ENCODE measurements at places on chromosomes 7 and 10.

DNA sequence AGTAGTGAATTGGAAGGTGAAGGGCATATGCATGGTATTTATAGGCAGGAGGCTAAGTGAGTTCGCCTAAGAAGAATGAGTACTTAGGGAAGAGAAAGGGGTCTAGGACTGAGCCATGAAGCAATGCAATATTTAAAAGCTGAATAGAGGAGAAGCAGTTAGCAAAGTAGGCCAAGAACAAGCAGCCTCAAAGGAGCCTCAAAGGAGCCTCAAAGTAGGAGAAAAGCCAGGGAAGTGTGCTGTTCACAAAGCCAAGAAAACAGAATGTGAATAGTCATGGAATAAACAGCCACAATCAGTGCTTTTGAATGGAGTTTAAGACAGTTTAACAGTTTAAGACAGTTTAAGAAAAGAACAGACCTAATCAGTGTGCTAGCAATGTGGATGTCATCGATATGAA, 762.0 kb downstream of the SORCS1 start:
- no peak for DNase-seq

DNA sequence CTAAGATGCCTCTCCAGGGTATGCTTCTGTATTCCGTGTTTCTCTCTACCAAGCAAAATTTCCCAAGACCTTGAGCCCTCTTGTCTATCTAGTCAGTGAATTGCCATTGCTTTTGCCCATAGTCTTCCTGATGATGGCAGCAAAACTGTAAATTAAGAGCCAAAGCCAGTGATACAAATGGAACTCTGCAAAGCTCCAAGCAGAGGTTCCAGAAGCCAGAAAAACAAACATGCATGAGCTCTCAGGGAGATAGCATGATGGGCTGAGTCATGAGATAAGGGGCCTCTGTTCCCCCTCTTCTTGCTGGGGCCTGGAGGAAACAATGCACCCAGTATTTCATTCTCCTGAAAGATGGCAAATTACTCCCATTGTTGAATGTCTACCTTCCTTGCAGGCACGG, 24.7 kb downstream of the LSMEM1 start:
- no peak for DNase-seq

- no peak for DNase-seq
These were observed 3.6 kb downstream of the SMARCD3 start for GRCh38 chr7:151244841-151245346.

- no peak for DNase-seq
These were observed 493.2 kb upstream of the KLF6 start for GRCh38 chr10:4278186-4278585.

DNA sequence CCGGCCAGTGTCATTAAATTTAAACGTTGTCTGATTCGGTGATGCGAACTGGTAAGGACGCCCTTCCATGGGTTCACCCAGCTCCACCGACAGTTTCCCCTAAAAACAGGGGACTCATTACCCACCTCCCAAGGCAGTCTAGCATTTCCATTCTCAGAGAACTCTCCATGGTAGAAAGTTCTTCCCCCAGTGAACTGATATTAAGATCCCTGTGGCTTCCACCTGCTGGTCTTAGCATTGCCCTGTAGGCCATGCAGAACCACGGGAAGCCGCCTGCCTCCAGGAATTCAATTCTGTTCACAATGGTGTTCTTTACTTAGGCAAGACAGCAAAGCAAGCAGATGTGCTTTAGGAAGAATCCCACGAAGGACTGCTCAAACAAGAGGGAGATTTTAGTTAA, 128.9 kb upstream of the NANOS1 start:
- DNase-seq, result no peak

DNA sequence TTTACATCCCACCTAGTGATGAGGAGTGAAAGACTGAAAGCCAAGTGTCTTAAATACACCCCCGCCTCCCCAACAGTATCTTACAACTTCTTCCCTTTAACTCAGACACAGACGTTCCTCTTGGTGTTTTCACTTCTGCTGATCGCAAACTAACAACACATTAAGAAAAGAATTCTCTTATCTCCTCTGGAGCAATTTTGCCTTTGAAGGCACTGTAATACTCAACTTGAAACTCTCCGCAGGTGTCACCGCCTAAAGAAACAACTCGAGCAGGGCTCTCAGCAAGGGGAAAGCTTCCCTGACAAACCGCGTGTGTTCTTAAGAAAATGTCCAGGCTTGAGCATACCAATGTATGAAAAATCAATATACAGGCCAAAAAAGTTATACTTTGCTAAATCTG, 452 bp downstream of the SEMA3C start:
- DNase-seq, result no peak

GRCh38 chr7:140209866-140210609, 33.3 kb upstream of the KDM7A start:
- DNase-seq, result peak; percentile 44

DNA sequence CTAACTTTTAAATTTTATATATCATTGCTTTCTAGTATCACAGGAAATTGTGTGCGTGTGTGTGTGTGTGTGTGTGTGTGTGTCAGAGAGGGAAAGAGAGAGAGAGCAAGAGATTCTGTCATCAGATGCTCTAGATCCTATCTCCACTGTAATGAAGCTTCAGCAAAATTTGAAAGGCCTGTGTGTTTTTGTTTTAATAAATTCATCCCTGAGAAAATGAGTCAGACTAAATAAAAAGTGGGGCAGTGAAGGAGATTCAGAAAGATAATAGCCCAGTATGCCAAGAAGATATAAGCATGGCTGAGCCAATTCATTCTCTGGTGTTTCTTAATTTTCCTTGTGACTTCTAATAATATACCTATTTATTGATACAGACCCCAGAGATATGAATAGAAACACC, 184.2 kb upstream of the TMEM196 start:
- DNase-seq, result no peak

DNA sequence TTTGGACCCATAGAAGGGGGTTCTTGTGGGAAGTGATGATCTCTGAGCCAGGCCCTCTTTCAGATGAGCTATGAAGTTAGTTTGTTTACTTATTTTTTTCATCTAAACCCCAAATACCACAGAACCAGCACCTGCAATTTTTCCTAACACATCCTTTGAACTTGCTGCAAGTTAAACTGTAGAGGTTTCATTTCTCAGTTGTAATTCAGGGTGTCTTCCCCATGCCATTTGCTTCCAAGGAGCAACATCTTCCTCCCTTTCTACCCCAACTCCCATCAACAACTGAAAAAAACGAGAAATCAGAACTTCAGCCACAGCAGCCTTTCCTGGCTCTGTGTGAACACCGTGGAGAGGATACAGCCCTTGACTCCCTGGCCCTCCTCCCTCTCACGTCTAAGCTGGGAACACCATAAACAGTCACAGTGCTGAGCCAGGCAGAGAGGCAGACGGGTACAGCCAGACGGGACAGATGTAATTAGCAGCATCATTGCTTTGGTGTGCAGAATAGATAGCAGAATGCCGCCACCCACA, 63.6 kb downstream of the RGS10 start:
- no peak for DNase-seq

DNA sequence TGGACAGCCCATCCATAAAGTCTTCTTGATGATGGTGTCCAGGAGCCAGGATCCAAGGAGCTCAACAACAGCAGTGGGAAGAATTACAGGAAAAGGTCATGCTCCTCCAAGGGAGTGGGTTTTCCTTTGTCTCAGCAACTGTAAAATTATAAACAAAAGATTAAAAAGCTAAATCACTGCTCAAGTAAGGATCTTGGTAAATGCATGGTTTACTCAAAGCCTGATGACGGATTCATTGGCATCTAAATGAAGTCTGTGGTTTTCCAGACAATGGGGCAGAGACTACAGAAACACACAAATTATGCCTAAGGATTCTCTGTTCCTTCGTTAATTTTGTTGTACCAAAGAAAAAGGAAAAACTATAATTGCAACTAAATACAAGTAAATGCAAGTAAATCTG, 36.4 kb upstream of the DLX6 start:
- no peak for DNase-seq

- DNase-seq, result no peak
These were observed 261.5 kb upstream of the KLF14 start for GRCh38 chr7:130995252-130996081.

DNA sequence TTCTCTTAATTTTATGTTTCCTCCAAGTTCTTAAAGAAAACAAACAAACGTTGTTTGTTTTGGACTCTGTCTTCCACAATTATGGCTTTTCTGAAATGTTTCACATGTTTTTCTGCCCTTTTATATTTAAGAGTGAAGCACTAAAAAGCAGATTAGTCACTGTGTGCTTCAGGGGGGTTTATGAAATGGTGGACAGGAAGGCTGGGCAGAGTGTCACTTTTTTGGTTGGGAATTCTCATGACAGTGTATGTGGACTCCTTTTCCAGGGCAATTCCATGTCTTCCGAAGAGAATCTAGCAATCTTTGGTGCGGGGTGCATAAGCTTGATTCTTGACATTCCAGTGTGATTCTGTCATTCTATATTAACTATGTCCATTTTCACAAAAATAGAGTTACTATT, 669.4 kb downstream of the PARD3 start:
- DNase-seq, result no peak

- DNase-seq, result peak; percentile 47
These were observed 92.0 kb downstream of the ZFAND4 start for GRCh38 chr10:45580371-45581215.

Measured in activated naive CD8-positive, alpha-beta T cell treated with anti-CD3 and anti-CD28 coated beads, Interleukin-2, amount 10 ng/mL, durations not matched to agents 7 days and 5 days (primary cell).